Stimulated activated CD8-positive, alpha-beta memory T cell treated with anti-CD3 and anti-CD28 coated beads, Interleukin-4, amount 100 ng/mL, for 48 hours (primary cell): ENCODE measurements at places on chromosomes 6 and 20.

GRCh38 chr6:105836889-105837288 is 249.2 kb upstream of the PRDM1 start:
- DNase-seq = no peak

GRCh38 chr6:150667977-150668716 is 68.5 kb downstream of the PLEKHG1 start:
- no peak for DNase-seq

DNA sequence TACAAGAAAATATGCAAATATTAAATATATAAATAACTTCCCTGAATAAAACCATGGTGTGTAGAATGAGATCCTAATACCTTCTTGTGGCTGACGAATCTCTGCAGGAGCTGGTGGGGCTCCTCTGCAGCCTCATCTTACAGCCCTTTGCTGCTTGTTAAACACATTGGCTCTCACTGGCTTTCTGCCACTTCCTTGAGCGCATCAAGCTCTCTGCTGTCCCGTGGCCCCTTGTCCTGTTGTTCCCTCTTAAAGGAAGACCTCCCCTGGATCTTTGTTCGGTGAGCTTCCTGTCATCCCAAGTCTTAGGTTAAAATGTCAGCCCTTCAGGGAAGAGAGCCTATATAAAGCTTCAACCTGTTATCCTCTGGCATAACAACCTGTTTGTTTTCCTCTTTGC is 519.6 kb downstream of the DOK5 start:
- DNase-seq = no peak

- DNase-seq = no peak
These were observed 120.8 kb upstream of the PTPN1 start for GRCh38 chr20:50389438-50389807.

GRCh38 chr6:159687341-159687740 is 5.7 kb downstream of the SOD2 start:
- no peak for DNase-seq

DNA sequence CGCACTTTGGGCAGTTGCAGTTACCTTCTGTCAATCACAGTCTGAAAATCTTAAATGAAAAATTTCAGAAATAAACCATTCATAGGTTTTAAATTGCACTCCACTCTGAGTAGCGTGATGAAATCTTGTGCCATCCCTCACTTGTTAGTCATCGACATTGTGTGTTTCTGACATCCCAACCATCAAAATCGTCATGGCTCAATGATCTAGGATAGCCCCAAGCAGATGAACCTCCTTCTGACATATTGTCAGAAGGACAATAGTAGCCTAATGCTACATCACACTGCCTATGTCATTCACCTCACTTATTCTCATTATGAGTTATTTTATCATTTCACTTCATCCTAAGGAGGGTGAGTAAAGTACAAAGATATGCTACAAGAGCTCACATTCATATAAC is 284.8 kb downstream of the PTPRK start:
- DNase-seq = no peak
